Right lung (tissue), 10 donors: ENCODE measurements at places on chromosomes 2 and 18.

DNA sequence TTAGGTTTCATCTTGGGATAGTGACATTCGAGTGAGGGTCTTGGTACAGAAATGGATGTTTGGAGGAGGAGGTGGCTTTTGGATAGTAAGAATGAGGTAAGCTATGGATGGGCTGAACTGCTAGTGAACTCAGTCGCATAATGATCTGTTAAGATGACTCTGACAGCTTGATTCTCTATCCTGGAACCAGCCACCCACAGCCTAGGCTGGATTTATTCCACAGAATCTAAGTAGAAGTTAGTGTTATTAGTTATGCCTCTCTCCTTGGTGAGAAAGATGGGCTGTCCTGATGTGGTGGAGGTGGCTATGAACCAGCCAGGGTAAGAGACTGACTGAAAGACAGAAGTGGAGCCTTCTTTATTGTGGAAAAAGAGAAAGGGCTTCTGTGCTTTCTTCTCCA, 22.4 kb downstream of the IL36A start:
- no peak for DNase-seq

- no peak for DNase-seq
Measured at GRCh38 chr18:43248610-43249249, 28.6 kb downstream of the SYT4 start.

GRCh38 chr18:42364766-42365165, 409.7 kb downstream of the PIK3C3 start:
- no peak for DNase-seq

- no peak for DNase-seq
Measured at GRCh38 chr2:215961981-215962380, 51.4 kb downstream of the MREG start.

DNA sequence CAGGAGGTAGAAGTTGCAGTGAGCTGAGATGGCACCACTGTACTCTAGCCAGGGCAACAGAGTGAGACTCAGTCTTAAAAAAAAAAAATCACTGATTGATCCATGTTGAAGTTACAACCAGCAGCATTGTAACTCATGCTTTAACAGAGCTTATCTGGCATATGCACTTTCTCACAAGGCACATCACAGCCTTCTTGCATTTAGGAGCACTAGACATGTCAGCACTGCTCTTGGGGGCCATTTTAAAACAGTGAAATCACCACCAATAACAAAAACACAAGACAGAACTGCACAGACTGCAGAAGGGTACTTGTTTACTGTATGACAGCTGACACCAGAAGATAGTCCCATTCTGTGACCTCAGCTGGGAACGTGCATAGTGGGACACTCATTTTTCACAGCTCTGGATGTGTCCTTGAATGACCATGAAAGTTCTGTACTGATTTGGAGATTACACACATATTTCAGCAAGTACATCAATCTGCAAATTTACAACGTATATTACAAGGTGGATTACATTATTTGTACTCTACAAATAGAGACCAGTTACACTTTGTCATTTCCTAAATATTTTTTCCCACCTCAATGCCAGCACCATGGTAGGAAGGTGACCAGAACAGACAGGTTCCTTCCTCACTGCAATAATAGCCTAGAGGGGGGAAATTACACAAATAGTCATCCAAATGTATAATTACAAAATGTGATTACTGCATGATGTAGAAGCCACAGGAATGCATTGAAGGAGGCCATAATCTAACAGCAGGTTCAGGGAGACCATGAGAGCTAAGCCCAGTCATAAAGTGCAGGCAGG, 35.1 kb downstream of the CCBE1 start:
- DNase-seq = no peak

DNA sequence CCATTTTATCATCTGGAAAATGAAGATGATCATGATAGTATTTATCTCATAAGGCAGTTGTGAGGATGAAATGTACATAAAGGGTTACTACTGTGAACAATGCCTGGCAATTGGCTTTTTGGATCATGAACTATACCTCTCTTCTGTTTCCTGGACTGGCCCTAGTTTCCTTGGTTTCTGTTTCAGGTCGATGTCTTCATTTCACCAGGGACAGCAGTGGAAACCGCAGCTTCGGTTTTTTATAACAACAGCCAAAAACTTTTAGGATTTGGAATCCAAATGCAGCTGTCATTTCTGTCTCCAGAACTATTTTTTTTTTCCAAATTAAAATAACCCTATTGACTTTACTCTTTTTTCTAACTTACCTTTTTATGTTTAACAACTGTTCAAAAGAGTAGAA, 425.1 kb downstream of the RND3 start:
- DNase-seq = no peak

DNA sequence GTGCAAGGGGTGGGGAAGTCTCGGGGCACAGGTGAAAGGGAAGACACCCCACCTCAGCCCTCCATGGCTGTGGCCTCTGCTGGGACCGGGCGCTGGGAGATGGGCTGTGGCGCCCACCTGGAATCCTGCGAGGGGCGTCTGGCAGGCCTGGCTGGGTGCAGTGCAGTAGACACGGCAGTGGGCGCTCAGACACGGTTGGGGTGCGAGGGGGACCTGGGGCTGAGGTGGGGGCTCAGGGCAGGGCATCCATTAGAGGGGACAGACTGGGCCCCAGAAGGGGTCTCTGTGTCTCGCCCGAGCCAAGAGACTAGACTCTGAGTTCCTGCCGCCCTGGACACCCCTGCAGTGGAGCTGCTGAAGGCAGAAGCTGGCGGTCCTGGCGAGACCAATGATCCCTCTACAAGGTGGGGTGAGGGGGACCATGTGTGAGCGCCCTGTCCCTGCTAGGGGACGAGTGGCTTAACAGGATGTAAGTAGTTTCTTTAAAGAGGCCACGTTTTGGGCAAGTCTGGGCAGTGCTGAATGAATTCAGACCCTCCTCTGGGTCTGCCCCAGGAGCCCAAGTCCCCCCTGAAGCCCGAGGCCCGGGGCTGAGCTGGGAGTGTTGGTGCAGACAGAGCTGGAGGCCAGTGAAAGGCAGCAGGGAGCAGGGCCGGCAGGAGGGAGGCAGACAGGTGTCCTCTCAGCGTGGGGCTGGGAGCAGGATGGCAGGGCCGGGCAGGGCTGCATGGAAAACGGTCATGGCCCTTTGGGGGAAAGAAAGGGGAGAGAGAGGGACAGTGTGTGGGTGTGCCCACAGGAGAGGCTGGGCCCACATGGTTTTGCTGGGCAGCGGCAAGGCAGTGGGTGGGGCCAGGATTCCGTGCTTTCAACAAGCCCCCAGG, 57.2 kb downstream of the HS6ST1 start:
- no peak for DNase-seq

GRCh38 chr2:238098901-238099713, 1.0 kb upstream of the ESPNL start:
- DNase-seq = no peak

DNA sequence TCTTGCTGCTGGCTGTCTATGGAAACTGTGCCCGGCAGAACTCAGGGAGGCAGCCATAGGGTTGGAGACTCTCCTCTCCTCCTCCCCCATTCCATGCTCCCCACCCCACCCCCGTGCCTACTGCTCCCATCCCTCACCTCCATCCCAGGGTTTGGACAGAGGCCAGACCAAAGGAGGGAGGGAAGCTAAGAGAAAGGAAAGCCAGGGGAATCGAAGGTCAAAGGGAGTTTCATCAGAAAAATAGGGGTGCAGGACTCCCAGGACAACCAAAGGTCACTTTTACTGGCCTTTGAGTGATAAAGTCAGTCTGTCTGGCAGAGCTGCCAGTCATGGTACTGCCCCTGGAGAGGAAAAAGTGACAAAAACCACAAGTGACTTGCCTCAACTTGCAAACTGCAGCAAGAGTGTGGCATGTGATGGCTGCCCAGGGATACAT, 187.3 kb upstream of the CTAGE1 start:
- no peak for DNase-seq

DNA sequence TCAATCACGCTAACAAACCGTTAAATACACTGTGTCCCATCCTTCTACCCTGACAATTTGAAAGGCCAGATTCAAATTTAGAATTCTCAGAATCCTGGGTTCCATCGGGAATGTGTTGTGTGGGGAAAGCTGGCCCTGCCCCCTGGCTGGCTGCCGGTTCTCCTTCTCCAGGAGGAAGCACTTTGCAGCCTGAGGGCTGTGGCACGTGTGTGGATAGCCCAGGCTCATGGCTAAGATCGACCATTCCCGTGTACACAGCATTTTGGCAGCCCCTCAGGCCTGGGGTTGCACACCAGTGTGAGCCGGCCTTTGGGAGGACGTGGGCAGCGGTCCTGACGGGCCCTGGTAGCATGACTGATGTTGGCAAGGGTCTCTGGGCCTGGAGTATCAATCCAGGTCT, 51.0 kb upstream of the ROCK2 start:
- no peak for DNase-seq

DNA sequence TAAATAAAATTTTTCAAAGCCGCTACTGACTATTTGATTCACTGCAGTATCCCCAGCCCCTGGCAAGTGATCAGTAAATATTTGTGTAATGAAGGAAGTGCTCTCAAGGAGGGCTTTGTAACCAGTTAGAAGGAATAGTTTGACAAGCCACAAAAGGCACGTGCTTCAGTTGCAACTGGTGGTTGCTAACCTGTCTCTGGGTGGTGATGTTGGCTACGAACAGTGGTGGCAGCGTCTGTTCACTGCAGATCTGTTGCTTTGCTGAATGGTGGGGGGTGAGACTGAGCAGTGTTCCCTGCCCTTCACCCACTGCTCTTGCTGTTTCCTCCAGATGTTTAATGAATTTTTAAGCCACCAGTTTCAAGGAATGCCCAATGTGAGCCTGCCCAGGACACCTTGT, 73.9 kb upstream of the SIX2 start:
- DNase-seq = no peak

GRCh38 chr2:240934701-240935102, 28.6 kb downstream of the CROCC2 start:
- DNase-seq = no peak

- DNase-seq = no peak
Measured at GRCh38 chr18:26135548-26135947, 1.9 kb downstream of the PSMA8 start.

DNA sequence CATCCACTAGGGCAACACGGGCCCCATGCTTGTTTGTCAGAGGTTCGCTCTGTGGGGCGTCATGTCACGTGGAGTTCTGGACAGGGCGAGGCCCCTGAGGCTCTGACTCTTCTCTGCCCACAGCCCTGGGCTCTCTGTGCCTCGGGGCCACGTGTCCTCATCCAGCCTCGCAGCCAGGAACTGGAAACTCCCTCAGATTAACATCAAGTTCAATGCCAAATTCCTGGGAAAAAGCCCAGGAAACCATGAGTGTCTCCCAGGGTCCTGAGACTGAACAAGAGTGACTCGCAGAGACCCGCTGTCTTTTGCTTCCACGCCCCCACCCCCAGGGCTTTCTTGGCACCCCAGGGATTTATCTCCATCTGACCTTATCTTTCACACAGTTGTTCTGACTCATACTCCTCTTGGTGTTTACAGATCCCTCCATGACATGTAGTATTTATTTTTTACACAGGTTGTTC, 174.0 kb upstream of the PIEZO2 start:
- DNase-seq = no peak

- no peak for DNase-seq
Measured at GRCh38 chr2:3409627-3410170, 30.2 kb downstream of the TRAPPC12 start.

DNA sequence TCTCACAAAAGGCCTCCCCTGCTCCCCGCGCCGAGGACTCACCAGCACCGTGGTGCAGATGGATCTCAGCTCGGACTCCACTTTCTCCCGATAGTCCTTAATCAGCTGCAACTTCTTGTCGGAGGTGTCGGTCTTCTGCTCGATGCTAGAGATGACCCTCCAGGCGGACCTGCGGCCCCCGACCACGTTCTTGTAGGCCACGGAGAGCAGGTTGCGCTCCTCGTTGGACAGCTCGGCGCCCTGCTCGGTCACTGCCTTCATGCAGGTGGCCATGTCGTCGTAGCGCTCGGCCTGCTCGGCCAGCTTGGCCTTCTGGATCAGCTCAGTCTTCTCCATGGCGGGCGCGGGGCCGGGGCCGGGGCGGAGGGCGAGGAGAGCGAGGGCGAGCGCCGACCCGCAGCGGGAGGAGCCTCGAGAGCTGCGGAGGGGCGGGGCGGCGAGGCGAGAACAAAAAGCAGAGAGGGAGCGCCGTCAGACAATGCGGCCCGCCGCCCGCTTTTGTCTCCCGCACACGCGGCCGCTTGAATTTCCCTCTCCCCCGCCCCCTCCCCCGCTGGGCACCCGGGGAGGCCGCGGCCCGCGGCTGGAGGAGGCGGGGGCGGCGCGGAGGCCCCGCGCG, 571 bp downstream of the YWHAQ start:
- peak; percentile 75 for DNase-seq

GRCh38 chr2:47429795-47430194, 26.8 kb downstream of the MSH2 start:
- DNase-seq = no peak

GRCh38 chr2:220664272-220665107, 907.6 kb downstream of the EPHA4 start:
- DNase-seq = peak; percentile 40

DNA sequence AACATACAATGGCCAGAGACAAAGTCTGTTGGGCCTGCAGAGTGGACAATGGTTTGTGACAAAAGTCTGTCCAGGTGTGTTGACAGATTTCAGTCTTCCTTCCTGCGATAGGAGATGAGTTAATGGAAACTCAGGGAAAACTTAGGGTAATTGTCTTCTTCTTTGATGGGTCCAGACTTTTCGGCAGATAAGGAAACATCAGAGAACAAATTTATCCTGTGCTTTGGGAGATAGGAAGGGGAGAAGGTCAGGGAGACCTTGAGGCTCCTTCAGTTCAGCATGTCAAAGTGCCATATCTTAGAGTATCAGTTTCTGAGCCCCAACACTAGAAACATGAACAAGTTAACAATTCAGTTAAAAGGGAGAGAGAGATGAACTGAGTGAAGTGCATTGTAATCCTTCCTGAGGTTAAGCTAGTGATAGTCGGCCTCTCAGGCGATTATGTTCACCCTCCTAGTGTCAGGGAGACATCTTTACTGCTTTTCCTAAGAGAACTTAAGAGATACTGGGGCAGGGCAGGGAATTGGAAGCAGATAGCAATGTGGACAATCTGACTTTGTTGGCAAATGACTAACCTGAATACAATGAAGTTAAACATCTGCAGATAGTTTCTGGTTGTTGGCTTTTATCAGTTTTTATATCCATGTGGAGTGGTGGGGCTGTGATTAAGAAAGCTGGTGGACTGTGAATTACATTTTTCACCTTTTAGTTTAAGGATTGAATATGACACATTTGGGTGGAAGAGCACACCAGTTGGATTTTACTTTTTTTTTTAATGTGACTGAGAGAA, 248.8 kb upstream of the FN1 start:
- DNase-seq = no peak
